Caco-2 (cell line): ENCODE measurements at places on chromosomes 11 and 22. TPM values are rescaled to one million over a fixed set of nuclear protein-coding genes. Genes with fewer than 3 reads are reported as not detected.

The FGF3 gene
- not detected in 2 replicates for total RNA-seq

The OR10A2 gene
- not detected in 2 replicates for total RNA-seq

The PRG3 gene
- not detected in 2 replicates for total RNA-seq

The DNHD1 gene
- total RNA-seq: 5.7 and 6.7 TPM in 2 replicates

The C11orf42 gene
- total RNA-seq: not detected in 2 replicates

- 0 out of 2 replicates have a peak, but pooled peaks cover 13% of the 10 kb centered on the region for H3K4me1 ChIP-seq
- no peaks in the 10 kb centered on the region for H3K27me3 ChIP-seq
- DNase-seq: no peak
- no peak overlapping the region for H3K4me3 ChIP-seq
Observed at GRCh38 chr11:123751781-123752180, 2.5 kb downstream of the OR6X1 start.

DNA sequence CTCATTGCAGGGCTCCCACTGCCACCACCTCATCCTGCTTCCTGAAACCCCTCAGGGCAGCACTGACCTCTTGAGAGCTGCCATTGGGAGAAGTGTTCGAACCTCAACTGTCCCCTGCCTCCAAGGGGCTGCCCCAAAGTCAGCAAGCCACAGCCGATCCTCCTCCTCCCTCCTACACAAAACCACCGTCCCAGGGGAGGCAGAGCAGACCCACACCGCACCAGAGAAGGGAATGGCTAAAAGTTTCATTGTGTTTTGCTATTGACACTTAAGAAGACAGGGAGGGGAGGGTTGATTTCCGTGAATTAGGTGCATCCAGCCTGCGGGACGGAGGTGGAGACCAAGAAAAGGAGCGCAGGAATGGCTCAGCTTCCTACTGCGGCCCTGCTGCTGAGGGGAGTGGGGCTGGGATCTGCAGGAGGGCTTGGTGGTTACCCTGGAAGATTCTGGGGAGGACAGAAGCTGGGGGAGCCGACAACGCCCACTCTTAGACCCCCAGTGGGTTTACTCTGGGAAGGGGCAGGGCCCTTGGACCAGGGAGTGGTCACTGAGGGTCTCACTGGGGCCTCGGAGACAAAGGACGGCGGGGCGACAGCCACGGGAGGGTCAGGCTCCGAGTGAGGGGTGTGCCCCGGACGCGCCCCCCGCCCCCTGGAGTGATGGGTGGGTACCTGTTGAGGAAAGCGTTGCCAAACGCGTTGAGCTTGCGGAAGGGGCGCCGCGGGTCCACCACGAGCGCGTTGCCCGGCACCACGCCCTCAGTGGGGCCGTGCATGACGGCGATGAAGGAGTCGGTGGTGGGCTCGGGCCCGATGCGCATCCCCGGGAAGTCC lies 815 bp downstream of the EHD1 start:
- 0 out of 2 replicates have a peak, but pooled peaks cover 3% of the 10 kb centered on the region for H3K36me3 ChIP-seq
- H3K27me3 ChIP-seq: no peaks in the 10 kb centered on the region
- peaks cover 34% of the 10 kb centered on the region for H3K4me1 ChIP-seq
- H3K4me3 ChIP-seq: peak overlapping the region; percentile 57
- DNase-seq: no peak
